NCI-H187 (cell line): ENCODE measurements at places on chromosomes 16 and 17.

- peak; percentile 69 for DNase-seq
Measured at GRCh38 chr16:79656553-79657115, 56.1 kb upstream of the MAF start.

DNA sequence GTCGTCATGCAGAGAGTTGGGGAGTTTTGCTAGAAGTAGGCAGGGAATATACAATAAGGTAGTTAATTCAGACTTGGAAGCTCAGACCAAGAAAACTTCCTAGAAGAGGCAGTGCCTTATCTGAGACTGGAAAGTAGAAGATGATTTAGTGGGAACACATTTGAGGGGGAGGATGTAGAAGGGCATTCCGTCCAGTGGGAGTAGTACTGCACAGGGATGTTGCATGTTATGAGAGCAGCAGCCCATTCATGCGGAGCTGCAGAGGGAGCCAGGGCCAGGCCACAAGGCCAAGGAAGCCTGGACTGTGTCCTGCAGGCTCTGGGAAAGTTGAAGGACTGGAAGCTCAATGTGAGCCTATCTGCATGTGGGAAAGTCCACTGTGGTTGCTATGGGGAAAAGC is 344.5 kb upstream of the EEF2KMT start:
- no peak for DNase-seq

DNA sequence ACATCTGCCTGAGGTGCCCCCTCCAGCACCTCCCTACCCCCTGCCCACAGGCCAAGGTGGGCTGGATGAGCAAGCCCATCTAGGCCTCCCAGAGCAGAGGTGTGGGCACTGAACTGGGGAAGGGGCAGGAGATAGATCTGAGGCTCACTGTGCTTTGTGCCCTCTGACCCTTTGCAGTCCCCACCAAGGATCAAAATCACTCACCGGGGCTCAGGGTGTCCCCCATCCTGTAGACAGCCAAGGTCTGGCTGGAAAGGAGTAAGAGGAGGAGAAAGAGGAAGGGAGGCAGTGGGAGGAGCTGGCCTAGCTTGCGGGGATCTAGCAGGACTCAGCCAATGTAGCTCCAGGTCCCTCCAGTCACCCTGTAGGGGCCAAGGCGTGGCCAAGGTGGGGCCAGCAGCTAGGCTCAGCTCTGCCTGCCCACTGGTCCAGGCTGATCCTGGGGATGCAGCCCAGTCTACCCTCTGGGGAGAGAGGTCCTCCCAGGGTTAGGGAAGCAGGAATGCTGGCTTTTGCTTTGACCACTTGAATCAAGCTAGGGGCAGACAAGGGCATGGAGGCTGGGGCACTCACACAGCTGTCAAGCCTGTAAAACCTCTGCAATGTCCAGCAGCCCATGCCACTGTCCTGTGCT is 1.8 kb downstream of the SLC12A4 start:
- no peak for DNase-seq

- DNase-seq: no peak
Measured at GRCh38 chr17:79171188-79171587, 96.6 kb downstream of the ENGASE start.

DNA sequence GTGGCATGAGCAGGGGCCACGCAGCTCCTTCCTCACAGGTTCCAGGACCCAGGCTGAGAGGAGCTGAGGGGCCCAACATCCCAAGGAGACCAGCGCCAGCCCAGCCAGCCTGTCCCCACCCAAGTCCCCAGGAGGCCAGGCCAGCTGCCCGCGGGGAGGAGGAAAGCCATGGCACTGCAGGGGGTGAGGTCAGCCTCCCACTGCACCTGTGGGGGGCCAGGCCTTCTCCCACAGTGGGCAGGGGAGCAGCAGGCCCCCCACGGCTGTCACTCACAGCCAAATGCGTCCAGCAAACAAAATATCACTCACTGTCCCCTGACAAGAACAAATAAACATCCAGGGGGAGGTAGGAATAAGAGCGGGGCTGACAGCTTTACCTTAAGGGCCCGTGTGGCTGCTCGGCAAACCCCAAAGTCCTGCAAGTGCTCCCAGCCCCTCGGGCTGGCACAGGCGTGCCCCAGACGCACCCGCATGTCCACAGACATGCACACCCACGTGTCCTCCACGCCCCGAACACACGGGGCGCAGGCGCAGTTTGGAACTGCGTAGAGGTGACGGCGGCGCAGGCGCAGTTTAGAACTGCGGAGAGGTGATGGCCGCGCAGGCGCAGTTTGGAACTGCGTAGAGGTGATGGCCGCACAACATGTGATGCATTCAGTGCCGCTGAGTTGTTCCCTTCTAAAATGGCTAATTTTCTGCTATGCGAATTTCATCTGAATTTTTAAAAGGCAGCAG is 291.1 kb downstream of the FOXL1 start:
- no peak for DNase-seq
